ENCODE measurements at places on chromosomes 11 and 22.
A peak's percentile ranks its signal among the peaks of the same experiment; 100 is the strongest.

GRCh38 chr11:69075421-69076128 is 26.8 kb downstream of the TPCN2 start:
- no peak for DNase-seq

GRCh38 chr11:46309814-46310259 is 32.4 kb downstream of the CREB3L1 start:
- no peak for DNase-seq

GRCh38 chr22:37824674-37825641 is 1.8 kb downstream of the GALR3 start:
- DNase-seq, result no peak

- no peak for DNase-seq
Observed at GRCh38 chr11:10488121-10488933, 33.3 kb downstream of the AMPD3 start.

DNA sequence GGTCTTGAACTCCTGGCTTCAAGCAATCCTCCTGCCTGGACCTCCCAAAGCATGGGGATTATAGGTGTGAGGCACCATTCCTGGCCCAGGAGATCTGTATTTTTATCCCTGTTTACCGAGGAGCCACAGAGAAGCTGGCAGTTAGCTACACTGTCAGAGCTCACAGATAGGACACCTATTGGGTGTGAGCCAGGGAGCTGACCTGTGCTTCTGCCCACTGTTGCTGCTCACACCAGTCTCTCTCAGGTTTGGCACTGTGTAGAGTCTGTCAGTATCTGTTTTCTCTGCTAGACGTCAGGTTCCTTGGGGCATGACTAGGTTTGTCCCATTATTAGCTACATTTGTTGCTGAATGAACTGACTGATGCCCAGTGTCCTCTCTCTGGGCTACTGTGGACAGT is 17.5 kb downstream of the PPP6R2 start:
- no peak for DNase-seq

GRCh38 chr11:17233101-17233500 is 25.3 kb upstream of the PIK3C2A start:
- DNase-seq, result no peak

DNA sequence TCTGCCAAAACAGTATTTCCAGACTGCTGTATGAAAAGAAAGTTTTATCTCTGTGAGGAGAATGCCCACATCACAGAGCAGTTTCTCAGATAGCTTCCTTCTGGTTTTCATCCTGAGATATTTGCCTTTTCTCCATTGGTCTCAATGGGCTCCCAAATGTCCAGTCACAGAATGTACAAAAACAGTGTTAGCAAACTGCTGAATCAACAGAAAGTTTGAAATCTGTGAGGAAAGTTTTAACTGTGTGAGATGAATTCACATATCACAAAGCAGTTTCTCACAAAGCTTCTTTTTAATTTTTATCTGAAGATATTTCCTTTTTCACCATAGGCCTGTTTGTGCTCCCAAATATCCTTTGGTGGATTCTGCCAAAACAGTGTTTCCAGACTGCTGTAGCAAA is 207.2 kb upstream of the TRIM48 start:
- DNase-seq, result no peak

- no peak for DNase-seq
Observed at GRCh38 chr11:27041141-27041899, 705 bp downstream of the BBOX1 start.

DNA sequence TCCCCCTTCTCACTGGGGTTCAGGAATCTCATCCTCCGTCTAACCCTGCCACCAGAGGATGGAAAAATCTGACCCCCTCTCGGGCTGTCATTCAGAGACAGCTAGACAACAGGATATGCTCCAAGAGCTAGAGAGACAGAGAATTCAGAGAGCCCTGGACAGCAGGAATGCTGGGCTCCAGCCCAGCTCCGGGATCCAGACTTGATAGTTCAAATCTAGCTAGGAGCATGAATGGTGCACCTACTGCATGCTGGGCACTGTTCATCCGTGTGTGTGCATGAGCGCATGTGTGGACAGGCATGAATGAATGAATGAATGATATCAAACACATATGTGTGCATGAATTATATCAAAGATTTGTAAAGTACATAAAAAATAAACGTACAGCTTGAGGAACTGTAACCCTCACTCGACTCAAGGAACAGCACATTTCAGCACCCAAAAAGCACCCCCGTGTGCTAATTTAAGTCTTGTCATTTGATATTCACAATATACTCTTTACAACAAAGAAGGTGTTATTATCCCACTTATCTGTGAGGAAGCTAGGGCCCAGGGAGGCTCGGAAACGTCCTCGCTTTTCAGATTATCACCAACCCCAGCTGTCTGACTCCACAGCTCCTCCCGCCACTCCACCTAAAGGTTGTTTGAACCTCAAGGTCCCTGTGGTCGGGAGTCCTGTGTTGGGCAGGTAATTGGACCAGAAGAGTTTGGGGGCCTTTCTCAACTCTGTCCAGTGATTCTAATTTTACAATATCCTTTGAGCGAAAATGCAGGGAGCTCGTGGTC is 640 bp upstream of the VSIG10L2 start:
- no peak for DNase-seq

- DNase-seq, result no peak
Observed at GRCh38 chr11:21545699-21546098, 647.2 kb upstream of the ANO5 start.

DNA sequence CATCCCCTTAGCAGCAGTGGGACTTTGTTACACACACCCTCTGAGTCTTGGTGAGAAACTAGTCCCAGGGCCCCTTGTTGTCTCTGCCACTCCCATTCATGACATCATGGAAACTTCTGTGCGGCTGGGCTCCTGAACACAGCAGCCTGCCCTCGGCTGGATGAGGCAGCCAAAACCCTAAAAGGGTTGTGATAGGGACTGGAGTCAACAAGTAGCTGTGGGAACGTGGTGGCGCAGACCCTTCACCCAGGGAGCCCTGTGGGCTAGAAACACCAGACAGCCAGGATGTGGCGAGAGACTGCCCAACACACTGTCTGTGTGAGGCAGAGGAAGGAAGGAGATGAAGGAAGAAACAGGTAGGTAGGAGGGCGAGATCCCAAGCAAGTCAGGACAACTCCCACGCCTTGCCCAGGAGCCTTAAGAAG is 3.9 kb downstream of the CD3D start:
- no peak for DNase-seq

DNA sequence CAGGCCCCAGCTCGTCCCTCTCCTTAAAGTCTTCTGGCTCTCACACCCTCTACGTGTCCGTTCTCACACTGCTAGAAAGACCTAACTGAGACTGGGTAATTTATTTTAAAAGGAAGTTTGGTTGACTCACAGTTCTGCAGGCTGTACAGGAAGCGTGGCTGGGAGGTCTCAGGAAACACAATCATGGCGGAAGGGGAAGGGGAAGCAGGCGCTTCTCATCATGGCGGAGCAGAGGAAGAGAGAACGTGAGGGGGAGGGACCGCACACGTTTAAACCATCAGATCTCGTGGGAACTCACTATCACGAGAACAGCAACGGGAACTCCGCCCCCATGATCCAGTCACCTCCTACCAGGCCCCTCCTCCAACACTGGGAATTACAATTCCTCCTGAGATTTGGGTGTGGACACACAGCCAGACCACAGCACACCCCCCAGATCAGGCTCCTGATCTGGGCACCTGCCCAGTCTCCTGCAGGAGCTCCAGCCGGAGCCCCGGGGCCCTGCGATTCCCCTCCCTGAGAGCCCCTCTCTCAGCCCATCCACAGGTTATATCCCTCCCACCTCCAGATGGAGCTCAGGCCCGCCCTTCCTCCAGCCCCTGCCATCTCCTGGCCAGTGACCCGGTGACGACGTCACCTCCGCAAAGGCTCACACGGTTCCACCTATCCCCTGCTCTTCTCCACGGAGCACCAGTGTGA is 170.2 kb downstream of the BRD1 start:
- peak; percentile 97 for DNase-seq

GRCh38 chr22:22749167-22749758 is 104.8 kb downstream of the GGTLC2 start:
- no peak for DNase-seq

DNA sequence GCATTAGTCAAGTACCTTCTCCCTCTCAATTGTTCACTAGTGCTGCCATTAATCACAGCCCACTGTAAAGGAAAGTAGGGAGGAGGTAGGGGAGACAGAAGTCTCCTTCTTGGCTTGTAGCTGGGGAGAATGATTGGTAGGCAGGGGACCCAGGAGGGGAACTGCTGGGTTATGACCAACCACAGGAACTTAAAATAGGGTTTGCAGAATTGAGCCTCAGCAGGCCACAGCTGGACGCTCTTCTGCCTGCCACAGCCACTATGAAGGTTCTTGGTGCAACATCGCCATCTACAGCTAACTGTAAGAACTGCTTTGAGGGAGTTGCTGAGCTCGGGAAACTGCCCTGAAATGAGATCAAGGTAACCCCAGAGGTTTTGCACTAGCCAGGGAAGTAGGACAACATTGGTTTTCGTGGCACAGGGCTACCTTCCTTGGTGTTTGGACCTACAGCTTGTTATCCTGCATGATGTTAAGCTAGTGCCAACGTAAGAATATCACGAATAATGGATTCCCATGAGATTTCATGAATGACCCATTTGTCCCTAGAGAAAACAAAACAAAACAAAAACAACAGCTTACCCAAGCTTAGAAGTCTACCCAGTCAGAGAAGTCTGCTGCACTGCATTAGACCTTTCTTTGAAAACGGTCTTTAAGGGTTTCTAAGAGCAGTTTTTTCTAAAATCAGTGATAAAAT is 787.1 kb upstream of the API5 start:
- peak; percentile 24 for DNase-seq

DNA sequence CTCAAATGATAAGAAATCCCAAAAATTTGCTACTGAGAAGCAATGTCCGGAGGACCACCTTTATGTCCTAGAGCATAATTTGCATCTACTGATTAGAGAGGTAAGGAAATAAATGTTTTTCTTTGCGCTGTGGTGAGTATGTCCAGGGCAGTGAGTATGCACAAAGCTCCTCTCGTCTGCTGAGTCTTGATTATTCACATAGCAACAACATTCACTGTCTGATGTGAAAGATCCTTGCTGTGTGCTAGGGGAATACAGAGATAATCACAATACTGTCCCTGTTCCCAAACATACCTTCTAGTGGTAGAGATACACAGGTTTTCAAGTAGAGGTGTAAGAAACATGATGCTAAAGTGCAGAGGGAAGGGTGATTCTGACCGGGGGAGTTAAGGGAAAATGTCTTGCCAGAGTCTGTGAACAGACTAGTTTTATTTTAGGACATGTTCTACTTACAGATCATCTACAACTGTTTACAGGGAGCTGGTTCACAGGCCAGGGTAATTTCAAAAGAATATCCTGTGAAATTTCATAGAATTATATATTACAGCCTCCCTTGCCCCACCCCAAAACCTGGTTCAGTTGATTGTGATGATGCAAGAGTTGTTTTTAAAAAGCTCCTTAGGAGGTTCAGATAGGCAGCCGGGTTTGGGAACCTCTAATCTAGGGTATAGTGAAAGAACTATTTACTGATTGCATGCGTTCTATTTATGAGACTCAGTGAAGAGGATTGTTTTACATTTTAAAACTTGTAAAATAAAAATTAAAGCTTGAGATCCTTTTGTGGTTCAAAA is 12.6 kb downstream of the MED17 start:
- no peak for DNase-seq

DNA sequence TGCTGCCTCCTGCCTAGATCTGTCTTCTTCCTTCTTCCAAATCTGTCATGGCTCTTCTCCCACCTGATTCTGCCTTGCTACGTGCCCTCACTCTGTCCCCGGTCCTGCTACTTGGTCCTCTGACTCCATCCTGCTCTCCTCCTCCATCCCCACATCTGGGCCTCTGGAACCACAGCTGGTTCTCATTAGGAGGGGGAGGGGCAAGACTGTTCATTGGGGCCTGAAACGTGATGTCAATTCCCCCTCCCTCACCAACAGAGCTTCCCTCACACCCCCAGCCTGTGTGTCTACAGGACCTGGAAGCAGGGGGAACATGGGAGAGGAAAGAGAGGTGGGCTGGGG is 9.1 kb downstream of the DCHS1 start:
- DNase-seq, result peak; percentile 54

DNA sequence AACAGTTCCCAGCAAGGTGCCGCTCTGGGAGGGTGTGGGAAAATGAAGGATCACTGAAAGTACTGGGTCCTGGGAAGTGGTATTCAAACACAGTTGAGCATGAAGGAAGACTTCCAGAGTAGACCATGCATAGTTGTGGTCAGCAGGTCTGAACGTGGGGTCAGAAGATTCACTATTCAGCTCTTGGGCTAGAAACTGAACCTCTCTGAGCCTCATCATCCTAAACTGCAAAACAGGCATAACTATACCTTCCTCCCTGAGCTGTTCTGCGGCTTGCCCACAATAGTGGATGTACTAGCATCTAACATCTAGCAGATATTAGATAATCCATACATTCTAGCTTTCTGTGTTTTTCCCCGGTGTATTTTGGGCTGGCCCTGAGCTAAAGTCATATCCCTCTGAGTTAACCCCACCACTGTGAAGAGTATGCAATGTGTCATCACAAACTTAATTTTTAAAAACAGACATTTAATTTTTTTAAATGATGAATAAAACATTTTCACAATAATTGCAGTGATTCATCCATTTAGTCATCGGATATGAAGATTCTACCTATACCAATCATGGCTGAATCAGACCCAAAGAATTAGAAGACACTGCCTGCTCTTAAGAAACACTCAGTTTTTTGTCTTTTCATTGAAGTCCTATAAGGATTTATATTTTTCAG is 179.1 kb downstream of the BLID start:
- peak; percentile 45 for DNase-seq

GRCh38 chr11:63614136-63614671 is at the start of gene PLAAT3:
Gene PLAAT3, minus strand, starts transcription at chr11:63614433. Its CDS starts 419 bp downstream, at chr11:63614014.
- DNase-seq, result peak; percentile 69

GRCh38 chr11:69968396-69969347 is 109.4 kb upstream of the ANO1 start:
- no peak for DNase-seq

DNA sequence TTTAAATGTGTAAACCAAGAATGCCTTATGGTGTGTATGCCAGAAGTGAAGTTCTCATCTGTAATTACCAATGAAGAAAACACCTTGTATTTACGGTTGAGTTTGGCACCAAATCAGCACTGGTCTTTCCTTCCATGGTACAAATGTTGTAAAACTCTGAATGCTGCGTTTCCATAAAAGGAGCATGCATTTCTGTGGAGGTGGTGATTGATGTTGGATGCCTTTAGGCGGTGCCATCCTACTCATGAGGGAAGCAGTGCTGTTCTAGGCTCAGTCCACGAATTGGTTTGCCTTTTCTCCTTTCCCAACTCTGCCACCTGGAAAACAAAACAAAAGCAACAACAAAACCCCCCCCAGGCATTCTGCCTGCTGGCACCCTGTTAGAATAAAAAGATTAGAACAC is 124.4 kb downstream of the TEAD1 start:
- no peak for DNase-seq

- DNase-seq, result no peak
Observed at GRCh38 chr11:36187622-36188021, 101.6 kb downstream of the COMMD9 start.

GRCh38 chr11:132106096-132106982 is 735.9 kb downstream of the NTM start:
- DNase-seq, result no peak

DNA sequence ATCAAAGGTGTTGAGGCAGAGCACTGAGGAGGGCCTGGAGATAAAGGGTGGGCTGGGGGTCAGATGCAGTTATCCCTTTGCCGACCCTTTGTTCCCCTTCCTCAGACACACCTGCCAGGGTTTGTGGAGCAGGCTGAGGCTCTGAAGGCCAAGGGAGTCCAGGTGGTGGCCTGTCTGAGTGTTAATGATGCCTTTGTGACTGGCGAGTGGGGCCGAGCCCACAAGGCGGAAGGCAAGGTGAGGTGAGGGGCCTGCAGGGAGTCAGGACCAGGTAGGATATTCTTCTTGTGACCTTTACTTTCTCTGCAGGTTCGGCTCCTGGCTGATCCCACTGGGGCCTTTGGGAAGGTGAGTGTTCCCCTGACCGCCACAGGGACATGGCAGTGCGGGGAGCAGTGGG is 2.6 kb downstream of the PRDX5 start:
- no peak for DNase-seq
